ENCODE measurements at places on chromosomes 1 and 21.
A peak's percentile ranks its signal among the peaks of the same experiment; 100 is the strongest.

DNA sequence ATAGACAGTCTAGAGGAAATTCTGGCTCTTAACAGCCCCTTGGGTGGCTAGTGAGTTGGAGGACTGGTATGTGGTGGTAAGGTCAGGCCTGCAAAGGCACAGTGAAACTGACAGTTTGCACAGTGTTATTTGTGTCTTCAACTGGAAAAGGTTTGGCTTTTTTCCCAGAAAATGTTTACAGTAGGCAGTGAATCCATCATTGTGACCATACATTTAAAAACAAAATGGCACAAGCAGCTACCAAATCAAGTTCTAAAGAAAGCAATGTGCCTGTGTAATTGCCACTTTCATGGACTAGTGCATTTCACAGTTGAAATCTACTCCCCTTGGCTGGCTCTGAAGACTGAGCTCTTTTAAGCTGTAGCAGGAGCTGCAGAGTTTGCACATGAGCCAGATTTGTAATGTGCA is 24.8 kb downstream of the ATPAF1 start:
- peak; percentile 54 for DNase-seq

- no peak for DNase-seq
These were observed 281.6 kb upstream of the RGS18 start for GRCh38 chr1:191876631-191877030.

GRCh38 chr1:234702342-234703000 is 92.5 kb upstream of the IRF2BP2 start:
- DNase-seq = no peak

GRCh38 chr21:33247599-33247998 is 17.9 kb downstream of the IFNAR2 start:
- DNase-seq = no peak

DNA sequence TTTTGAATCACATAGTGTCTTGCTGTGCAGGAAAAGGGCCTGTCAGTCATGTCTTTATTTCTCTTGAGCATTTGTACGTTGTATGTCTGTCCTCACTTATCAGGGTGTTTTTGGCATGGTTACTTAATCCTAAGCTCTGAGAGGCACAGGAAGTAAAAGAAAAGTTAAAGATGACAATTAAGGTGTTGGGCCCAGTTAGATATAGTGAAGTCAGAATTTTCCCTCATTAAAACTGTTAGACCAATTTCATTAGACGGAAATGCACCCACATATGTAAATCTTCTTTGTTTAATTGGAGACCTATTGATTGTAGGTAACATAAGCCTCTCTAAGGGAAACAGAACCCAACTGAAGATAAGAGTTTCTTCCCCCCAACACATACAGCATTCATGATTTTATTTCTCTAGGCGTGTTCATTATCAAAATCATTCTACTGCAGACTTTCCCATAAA is 21.9 kb downstream of the NFIA start:
- DNase-seq = no peak

- no peak for DNase-seq
These were observed 21.2 kb upstream of the TTLL7 start for GRCh38 chr1:84020151-84020550.

Data from HTR-8/SVneo (cell line).